Ureter (tissue), 1 donor: ENCODE measurements at places on chromosomes 3 and 15. TPM values are rescaled to one million over a fixed set of nuclear protein-coding genes. Genes with fewer than 3 reads are reported as not detected.

The KLHL6 gene
- total RNA-seq = 6.4 TPM

The ATP8B4 gene
- 29.2 TPM for total RNA-seq

The ROPN1B gene
- 1.4 TPM for total RNA-seq

The OR5K2 gene
- not detected for total RNA-seq

The EAF2 gene
- 9.3 TPM for total RNA-seq

The SPINT1 gene
- 138 TPM for total RNA-seq

The CIP2A gene
- total RNA-seq = 7.1 TPM

The CA12 gene
- 114 TPM for total RNA-seq

The GRK7 gene
- not detected for total RNA-seq

The TTC21A gene
- 19.7 TPM for total RNA-seq

The RTP4 gene
- total RNA-seq = 10.6 TPM

The KLF15 gene
- 18.9 TPM for total RNA-seq

The PRRT3 gene
- total RNA-seq = 3.5 TPM

The PIF1 gene
- 0.99 TPM for total RNA-seq

The A4GNT gene
- not detected for total RNA-seq

The FOXB1 gene
- total RNA-seq = not detected

The IMPG2 gene
- 0.31 TPM for total RNA-seq

The FBXW12 gene
- total RNA-seq = 0.23 TPM

The TMC3 gene
- total RNA-seq = 1.4 TPM

The DUOX1 gene
- 85.5 TPM for total RNA-seq

The DPPA4 gene
- 0.55 TPM for total RNA-seq

The SLC22A13 gene
- total RNA-seq = 0.68 TPM

The HDAC11 gene
- total RNA-seq = 17.4 TPM

The GPR62 gene
- 0.57 TPM for total RNA-seq

The ECE2 gene
- 0.81 TPM for total RNA-seq

The CYP8B1 gene
- not detected for total RNA-seq

The EFHB gene
- total RNA-seq = not detected

The TMEM115 gene
- 30.4 TPM for total RNA-seq

The RFTN1 gene
- 24.4 TPM for total RNA-seq

The MINDY4B gene
- total RNA-seq = not detected

The PRTG gene
- 3.7 TPM for total RNA-seq

The DGKG gene
- 16.2 TPM for total RNA-seq
